ENCODE measurements at places on chromosomes 4 and X. TPM values are rescaled to one million over a fixed set of nuclear protein-coding genes. Genes with fewer than 3 reads are reported as not detected.

Gene NPY5R
- total RNA-seq: not detected

DNA sequence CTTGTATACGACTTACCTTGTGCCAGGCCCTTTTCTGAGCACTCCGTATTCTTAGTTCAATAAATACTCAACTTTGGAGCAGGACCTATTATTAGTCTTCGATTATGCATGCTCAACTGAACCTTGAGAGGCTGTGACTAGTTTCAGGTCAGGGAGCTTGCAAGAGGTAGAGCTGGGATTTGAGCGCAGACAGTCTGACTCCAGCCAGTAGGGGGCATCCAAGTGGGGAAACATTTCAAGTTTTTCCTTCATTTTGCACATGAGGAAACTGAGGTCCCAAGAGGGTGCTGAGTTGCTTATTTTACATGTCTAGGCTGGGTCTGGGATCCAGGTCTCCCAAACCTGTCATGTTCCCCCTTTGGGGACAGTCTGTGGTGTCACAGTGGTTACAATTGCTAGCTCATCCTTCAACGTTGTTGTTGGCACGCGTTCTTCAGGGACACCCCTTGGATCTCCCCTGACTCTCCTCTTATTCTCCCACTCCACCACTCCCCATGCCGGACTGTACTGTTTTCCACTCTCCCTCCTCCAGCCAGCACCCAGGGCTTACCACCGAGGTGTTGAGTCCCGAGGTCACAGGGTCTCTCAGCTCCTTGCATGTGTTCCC, 6.7 kb upstream of the PRICKLE3 start:
- DNase-seq: peak; percentile 60
- peaks cover 20% of the 10 kb centered on the region for H3K4me1 ChIP-seq
- H3K27me3 ChIP-seq: no peaks in the 10 kb centered on the region
- H3K27ac ChIP-seq: peak overlapping the region; percentile 90

Gene HMGB2
- 608 TPM for total RNA-seq

GRCh38 chr4:77197831-77198230, 40.8 kb downstream of the CCNG2 start:
- peaks cover 2% of the 10 kb centered on the region for H3K27me3 ChIP-seq
- no peak for DNase-seq

Gene DIPK2B
- 0.07 TPM for total RNA-seq

GRCh38 chr4:106914223-106914622, 121.9 kb downstream of the DKK2 start:
- H3K27ac ChIP-seq: no peak overlapping the region
- no peak overlapping the region for H3K4me3 ChIP-seq
- no peaks in the 10 kb centered on the region for H3K27me3 ChIP-seq
- DNase-seq: no peak

Gene GUCY2F
- not detected for total RNA-seq

DNA sequence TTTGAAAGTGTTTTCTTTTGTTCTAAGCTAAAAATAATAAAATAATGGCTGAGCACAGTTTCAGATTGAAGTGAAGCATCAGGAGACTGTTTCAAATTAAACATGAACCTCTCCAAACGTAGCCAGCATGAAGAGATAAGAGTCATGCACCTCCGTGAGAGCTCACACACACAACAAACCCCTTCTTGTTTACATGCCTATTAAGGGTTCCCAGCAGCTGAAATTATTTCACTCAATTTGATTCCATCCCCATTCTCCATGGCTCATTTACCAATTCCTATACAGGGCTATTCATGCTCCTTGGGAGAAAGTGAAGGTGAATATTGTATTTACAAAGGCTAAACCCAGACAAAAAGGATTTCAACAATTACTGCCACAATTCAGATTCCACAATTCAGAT, 954.1 kb upstream of the INTU start:
- DNase-seq: no peak
- H3K27me3 ChIP-seq: no peaks in the 10 kb centered on the region
- H3K27ac ChIP-seq: no peak overlapping the region
- H3K36me3 ChIP-seq: no peaks in the 10 kb centered on the region
- no peaks in the 10 kb centered on the region for H3K4me1 ChIP-seq
- no peak overlapping the region for H3K4me3 ChIP-seq

Gene FGFBP2
- 3.2 TPM for total RNA-seq

Gene F11
- not detected for total RNA-seq

GRCh38 chrX:15471028-15471427, 22.1 kb downstream of the PIR start:
- H3K27me3 ChIP-seq: no peaks in the 10 kb centered on the region
- no peaks in the 10 kb centered on the region for H3K36me3 ChIP-seq

DNA sequence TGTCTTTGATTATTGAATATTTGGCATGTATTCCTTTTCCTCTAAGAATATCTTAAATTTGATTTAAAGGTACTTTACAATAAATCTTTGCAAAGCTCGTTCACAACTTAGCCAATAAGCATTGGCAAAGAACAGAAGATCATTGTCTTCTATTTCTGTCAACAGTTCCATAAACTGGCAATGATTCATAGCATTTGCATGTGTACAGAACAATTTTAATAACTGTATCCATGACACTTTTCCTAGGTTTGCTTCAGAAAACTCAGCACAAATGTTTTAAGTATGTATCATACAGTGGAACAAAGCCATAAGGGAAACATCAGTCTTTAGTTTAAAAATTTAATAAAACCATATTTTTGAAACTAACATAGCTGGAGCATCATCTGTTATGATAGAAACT, 462.7 kb upstream of the RPS6KA3 start:
- no peak for DNase-seq
- H3K27ac ChIP-seq: no peak overlapping the region
- H3K4me1 ChIP-seq: no peaks in the 10 kb centered on the region
- no peak overlapping the region for H3K4me3 ChIP-seq
- H3K27me3 ChIP-seq: peaks cover 2% of the 10 kb centered on the region
- H3K36me3 ChIP-seq: no peaks in the 10 kb centered on the region

DNA sequence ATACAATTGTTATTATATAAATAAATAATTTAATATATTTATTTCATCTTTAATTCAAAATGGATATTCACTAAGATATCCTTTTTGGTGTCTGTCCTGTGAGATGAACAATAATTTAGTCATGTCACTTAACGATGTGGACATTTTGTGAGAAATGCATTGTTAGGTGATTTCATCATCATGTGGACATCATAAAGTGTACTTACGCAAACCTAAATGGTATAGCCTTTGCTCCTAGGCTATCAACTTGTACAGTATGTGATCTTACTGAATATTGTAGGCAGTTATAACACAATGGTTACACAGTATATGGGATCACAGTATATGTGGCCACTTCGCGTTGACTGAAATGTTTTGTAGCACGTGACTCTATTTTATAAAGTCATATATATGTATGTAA, 20.2 kb upstream of the CHRNA9 start:
- H3K27me3 ChIP-seq: no peaks in the 10 kb centered on the region
- no peak for DNase-seq
- no peak overlapping the region for H3K4me3 ChIP-seq
- H3K4me1 ChIP-seq: peaks cover 66% of the 10 kb centered on the region
- no peaks in the 10 kb centered on the region for H3K36me3 ChIP-seq

DNA sequence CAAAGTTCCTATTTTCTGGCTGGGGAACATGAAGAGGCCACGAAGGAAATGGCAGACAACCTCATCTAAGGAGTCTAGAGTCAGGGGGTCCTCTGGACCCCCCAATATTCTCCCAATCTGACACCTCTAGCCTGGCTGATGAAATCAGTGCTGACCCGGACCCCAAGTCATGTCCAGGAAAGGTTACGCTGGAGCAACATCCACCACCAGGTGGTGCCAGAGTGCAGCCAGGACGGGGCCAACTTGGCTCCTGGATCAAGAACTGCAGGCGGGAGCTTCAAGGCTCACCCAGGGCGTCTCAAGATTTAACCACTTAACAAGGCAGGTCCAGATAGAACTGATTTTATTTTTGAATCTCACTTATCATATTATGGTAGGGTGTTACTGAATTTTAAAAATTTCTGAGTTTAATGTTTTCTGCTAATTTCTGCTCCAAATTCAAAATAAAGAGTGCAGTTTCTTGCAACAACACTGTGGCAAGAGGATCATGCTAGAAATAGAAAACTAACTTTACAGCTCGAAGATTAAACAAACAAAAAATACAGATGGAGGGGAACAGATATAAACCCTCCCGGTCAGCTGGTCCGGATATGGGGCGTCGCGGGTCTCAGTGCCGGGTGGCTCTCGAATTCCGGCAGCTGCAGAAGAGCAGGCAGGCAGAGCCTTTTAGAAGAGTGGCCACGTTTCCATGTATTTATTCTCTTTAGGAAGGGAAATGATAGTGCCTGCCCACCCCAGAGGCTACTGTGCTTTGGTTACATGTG, 135.5 kb downstream of the AFAP1 start:
- H3K4me1 ChIP-seq: peaks cover 19% of the 10 kb centered on the region
- DNase-seq: peak; percentile 91
- H3K27me3 ChIP-seq: no peaks in the 10 kb centered on the region
- no peak overlapping the region for H3K4me3 ChIP-seq
- peak overlapping the region; percentile 43 for H3K27ac ChIP-seq

GRCh38 chr4:90648791-90649190, 521.6 kb downstream of the CCSER1 start:
- H3K27ac ChIP-seq: no peak overlapping the region

- no peak overlapping the region for H3K4me3 ChIP-seq
- DNase-seq: no peak
- H3K27me3 ChIP-seq: no peaks in the 10 kb centered on the region
- no peaks in the 10 kb centered on the region for H3K36me3 ChIP-seq
Observed at GRCh38 chr4:58127680-58128079, 1017.5 kb upstream of the IGFBP7 start.

DNA sequence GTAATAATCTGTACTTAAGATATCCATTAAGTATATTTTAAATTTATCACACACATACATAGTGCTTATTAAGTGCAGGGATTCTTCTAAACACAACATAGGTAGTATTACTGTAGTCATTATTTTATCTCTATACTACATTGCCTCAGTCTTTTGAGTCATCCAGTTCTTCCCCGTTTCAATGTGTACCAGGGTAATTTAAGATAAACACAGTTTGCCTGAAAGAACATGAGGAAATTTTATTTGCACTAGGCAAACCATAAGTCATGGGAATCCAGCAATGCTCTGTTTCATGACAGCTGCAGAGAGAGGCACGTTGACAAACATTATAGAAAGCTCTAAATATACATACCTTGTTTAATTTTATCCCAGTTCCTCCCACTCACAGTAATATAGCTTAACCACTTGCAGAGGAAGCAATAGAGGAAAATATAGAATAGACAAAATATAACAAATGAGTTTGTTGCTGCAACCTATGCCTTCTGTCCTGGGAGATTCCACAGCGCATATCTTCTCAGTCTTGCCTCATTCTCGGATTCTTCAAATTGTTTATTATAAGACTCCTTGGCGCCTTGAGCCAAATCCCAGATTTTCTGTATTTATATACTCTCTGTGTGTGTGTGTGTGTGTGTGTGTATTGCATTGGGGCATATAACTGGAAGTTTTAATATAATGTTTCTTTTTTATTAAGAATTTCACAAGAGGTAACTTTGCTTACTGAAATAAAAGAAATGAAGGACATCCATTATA, 258.6 kb downstream of the FAM133A start:
- no peak overlapping the region for H3K27ac ChIP-seq
- no peak overlapping the region for H3K4me3 ChIP-seq
- no peak for DNase-seq
- no peaks in the 10 kb centered on the region for H3K36me3 ChIP-seq
- H3K4me1 ChIP-seq: no peaks in the 10 kb centered on the region
- no peaks in the 10 kb centered on the region for H3K27me3 ChIP-seq

Gene FAM184B
- total RNA-seq: not detected

DNA sequence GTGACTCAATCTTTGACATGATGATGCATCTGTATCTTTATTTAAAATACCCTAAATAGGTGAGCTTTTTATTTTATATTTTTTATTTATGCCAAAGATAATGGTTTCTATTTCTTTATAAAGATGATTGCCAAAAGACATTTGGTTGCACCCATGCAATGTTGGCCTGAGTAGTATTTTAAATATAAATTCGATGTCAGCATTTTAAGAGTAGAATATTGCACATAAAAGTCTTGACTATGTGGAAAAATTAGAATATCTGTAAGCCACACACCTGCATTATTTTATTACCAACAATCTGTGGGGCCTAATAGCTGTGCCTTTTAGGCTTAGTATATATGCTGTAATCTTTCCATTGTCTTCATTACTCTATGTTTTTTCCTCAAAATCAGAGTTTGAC, 91.4 kb downstream of the CPXCR1 start:
- H3K4me3 ChIP-seq: no peak overlapping the region
- no peak overlapping the region for H3K27ac ChIP-seq
- no peaks in the 10 kb centered on the region for H3K36me3 ChIP-seq
- no peaks in the 10 kb centered on the region for H3K27me3 ChIP-seq

DNA sequence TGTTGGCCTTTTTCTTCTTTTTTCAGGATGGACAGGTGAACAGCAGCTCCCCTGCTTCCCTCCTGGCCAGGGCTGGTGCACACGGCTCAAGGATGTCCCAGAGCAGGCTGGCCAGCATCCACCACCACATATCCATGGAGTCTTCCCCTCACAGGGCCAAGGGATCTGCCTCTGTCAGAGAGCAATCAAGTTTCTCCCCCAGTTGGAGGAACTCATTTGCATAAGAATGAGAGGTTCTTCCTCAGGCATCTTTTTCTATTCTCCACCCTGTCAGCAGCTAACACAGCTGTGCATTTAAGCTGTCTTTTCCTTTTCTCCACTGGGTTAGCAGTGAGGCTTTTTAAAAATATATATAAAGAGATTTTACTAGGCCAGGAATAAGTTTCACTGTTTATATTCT, 143.8 kb downstream of the ANAPC10 start:
- H3K36me3 ChIP-seq: no peaks in the 10 kb centered on the region
- no peaks in the 10 kb centered on the region for H3K27me3 ChIP-seq
- H3K27ac ChIP-seq: no peak overlapping the region
- no peaks in the 10 kb centered on the region for H3K4me1 ChIP-seq

DNA sequence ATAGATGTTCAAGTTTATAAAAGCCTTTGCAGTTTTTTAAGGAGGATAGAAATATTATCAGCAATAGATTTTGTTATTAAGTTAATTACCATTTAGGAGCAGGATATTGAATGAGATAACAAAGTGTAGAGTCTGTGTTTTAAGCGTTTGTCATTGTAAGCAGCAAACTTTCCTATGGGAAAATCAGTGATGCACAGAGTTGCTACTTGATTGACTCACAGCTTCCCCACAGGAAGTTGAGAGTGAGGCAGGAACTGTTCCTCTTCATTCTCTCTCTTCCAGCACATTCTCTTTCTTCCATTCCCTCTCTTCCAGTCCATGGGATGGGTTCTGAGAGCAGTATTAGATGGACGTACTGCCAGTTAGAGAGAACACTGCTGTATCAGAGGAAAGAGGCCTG, 867.7 kb upstream of the AGA start:
- no peaks in the 10 kb centered on the region for H3K27me3 ChIP-seq
- no peaks in the 10 kb centered on the region for H3K4me1 ChIP-seq
- H3K36me3 ChIP-seq: no peaks in the 10 kb centered on the region
- no peak overlapping the region for H3K27ac ChIP-seq
- H3K4me3 ChIP-seq: no peak overlapping the region
- DNase-seq: no peak

Gene GSX2
- not detected for total RNA-seq

DNA sequence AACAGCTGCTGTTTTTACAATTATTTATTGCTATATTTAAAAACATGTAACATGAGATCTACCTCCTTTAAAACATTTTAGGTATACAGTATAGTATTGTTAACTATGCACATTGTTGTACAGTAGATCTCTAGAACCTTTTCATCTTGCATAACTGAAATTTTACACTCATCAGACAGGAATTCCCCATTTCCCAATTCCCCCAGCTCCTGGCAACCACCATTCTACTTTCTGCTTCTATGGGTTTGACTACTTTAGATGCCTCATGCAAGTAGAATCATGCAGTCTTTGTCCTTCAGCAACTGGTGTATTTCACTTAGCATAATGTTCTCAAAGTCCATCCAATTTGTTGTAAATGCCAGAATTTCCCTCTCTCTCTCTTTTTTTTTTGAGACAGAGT, 9.7 kb upstream of the LSM6 start:
- no peak for DNase-seq
- peaks cover 8% of the 10 kb centered on the region for H3K27me3 ChIP-seq
- peaks cover 4% of the 10 kb centered on the region for H3K36me3 ChIP-seq
- H3K4me1 ChIP-seq: peaks cover 8% of the 10 kb centered on the region
- no peak overlapping the region for H3K4me3 ChIP-seq
